ENCODE measurements at places on chromosomes 16 and 17.

GRCh38 chr16:67544329-67544841 is 15.8 kb downstream of the RIPOR1 start:
- DNase-seq: no peak

DNA sequence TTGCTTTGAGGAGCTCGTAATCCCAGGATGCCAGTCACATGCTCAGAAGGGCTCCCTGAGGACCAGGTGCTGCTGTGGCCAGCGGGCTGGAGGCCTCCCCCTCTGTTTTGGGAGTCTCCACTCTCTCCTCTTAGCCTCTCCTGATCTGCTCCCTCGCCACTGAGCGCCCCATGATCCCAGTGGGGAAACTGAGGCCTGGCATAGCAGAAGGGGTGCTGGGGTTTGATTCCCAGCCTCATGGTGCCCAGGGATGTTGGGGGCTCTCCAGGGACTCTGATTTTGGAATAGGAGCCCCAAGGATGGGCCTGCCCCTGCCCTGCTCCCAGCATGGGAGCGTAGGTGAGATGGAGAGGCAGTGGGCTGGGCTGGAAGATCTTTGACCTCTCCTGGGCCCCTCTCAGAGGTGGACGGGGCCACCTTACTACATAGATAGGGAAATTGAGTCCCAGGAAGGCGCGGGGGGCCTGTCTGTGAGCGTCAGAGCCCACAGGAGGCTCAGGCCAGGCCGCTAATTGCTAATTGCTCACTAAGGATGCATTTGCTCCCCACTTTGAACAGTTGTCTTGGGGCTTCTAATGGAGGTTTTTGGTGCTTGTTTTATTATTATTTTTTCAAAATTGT is 525 bp upstream of the ADCY7 start:
- DNase-seq: no peak

GRCh38 chr17:39069114-39069756 is 82.2 kb downstream of the PLXDC1 start:
- DNase-seq: peak; percentile 57

- DNase-seq: peak; percentile 84
Observed at GRCh38 chr17:7004398-7005253, 7.8 kb upstream of the RNASEK start.

DNA sequence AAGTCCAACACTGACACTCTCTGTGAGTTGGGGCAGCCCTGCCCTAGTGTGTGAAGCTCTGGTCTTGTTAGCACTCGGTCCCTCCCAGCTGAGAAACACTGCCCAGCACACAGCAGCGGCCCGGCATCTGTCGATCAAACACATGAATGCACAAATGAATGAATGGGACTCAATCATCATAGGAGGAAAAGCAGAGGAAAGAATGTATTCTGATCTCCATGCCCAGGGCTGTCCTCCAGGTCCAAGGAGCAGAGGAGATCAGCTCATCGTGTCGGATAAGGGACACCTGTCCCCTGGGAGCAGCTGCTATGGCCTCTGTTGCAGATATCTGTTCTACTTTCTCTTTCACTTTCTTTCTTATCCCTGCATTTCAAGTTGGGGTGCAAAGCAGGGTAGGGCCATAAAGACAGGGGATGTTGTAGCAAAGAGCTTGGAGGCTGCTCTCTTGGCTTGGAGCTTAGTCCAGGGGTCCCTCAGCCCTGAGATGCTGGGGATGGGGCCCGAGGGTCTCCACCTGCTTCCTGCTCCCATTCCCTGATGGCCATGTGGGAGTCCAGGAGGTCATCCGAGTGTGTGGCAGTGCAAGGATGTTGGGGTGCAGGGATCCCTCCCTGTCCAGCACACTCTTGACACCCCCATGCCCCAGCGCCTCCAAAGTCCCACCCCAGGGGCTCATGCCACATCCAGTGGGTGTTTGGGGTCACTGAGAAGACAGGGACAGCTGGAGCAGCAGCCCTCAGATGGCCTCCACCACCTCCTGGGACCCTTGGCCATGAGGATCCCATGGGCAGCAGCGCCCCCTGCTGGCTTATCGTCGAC is 88.2 kb downstream of the IRF8 start:
- DNase-seq: no peak

Measured in CD4-positive, alpha-beta T cell treated with Interleukin-4 for 4 hours (primary cell).